Stimulated activated CD8-positive, alpha-beta memory T cell treated with anti-CD3 and anti-CD28 coated beads, Interleukin-7, amount 100 ng/mL, for 48 hours (primary cell): ENCODE measurements at places on chromosomes 3 and 15.

DNA sequence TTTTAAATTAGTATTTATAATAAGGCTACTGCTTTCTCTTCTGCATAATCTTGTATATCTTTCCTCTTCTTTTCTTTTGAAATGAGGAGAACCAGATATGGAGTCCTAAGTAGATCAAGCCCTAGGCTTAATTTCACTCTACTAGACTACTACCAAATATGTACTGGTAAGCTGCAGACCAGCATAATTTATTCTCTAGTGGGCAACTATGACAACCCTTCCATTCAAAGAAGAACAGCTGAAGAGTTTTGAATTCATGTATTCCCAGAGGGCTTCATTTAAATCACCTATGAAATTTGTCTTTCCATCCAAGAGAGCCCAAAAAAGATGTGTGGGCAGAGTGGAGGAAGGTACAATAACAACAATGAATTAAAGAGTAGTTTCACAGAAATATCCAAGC is 10.0 kb downstream of the RAD18 start:
- no peak for DNase-seq

DNA sequence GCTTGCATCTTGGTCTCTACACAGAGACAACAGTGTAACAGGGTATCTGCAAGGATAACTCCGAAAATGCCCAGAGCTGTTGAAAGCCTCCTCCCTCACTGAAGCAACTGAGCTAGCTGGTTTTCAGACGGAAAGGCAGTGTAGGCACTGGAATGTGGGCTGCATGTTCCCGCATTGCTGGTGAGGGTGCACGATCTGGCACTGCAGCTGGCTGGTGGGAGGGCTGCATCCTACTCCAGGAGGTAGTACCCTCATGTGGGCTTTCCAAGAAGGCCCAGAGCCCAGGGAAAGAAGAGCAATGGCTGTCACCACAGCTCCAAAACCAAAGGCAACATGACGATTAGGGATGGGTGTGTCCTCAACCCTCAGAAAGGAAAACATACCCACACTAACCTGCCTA is 28.7 kb upstream of the RPS17 start:
- no peak for DNase-seq

DNA sequence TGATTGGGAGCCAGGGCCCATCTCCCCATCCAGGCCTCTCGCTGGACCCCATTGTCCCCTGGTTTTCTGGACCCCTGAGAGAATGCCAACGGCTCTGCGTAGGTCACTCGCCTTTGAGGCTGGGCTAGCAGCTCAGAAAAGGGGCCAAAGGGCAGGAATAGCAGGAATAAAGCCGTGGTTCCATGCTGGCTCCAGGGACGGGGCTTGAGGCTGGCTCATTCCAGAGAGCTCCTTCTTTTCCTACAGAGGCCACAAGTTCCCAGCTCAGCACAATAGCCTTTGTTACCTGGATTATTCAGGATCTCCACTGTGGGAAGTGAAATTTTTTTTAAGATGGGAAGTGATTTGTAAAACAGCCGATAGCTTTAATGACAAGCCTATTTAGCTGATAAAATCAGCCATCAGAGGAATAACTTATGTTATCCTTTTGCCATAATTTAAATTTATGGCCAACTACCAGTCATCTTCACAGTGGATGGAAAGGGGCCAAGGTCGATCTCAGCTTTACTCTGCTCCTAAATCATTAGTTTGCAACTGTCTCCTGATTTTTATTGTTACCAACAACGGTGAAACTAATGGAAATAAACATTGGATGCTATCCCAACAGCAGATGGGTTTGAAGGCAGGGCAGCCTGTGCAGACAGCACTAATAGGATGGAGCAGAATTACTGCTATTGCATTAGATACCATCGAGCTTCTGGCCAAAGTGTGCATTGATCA is 124.3 kb downstream of the TMEM266 start:
- DNase-seq: no peak

GRCh38 chr3:190594171-190594570 is 80.3 kb downstream of the IL1RAP start:
- no peak for DNase-seq

DNA sequence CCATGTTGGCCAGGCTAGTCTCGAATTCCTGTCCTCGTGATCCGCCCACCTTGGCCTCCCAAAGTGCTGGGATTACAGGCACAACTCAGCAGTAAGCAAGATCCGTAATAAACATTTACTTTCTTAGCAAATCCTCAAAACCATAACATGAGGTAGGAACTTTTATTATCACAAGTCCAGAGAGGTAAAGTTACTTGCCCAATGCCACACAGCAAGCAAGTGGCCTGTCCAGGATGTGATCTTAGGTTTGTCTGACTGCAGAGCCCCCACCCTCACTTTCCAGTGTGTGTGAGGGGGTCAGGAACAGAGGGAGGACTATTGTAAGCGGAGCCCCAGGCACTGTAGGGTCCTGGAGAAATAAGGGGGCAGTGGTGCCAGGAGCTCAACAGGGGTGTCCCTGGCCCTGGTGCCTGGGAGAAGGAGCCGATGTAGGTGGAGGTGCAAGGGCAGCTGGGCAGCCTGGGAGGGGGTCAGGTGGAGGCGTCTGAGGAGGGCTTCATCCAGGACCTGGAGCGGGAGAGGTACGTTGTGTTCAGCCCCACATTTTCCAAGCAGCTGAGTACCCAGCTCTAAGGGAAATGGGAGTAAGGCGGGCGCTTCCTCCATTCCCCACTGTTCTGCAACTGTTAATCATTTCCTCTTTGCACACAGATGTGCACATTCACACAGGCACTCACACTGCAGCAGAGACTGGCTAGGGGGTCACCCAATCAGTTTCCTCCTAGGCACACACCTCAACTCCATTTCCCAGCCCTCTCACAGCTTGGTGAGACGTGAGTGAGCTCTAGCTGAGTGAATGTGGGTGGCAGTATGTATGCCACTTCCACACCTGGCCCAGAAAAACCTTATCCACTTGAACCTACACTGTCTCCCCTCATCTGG is 5.9 kb downstream of the RPUSD3 start:
- no peak for DNase-seq

DNA sequence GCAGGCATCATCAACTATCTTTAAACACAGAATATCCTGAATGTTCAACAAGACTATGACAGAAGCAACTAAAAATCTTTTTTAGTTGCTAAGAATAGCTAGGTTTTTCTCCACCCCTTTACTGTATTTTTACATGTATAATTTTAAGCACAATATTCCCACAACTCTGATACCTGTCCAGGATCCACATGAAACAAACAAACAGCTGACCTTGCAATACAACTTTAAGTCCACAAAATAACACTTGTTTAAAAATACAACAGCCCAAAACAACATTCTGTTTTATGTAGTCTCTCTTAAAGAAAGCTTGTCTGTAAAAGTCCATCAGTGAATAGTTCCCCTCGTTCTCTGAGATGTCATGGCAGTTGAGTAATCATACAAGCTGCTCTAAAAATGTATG is 41.1 kb downstream of the IFT57 start:
- DNase-seq: no peak

DNA sequence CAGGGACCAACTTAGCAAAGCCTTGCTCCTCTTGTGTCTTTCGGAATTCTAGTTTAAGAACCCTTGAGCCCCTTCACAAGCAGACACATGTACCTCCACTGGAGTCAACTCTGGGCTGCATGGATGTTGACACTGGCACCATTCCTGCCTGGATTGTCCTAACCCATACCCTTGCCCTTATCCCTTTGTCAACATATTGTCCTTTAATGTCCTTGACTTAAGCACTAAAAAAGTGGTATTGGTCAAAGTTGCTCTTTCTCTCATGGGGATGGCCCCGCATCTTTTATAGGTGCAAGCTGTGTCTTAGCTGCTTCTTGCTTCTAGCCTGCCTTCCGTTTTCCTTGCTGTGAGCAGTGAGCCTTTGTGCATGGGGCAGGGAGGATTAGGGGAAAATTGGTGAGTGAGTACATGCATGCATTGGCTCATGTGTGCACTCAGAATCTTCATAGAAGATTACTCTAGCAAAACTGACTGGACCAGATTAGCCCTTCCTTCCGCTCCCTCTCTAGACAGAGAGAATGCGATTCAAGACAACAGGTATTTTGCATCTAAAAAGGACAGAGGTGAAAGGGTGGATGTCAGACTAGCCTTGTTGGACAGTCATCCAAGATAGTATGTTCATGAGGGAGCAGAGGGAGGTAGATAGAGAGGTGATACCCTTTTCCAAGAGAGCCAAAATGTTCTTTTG is 42.4 kb downstream of the TGFBR2 start:
- no peak for DNase-seq

GRCh38 chr3:12231431-12231830 is 57.4 kb upstream of the PPARG start:
- no peak for DNase-seq

- no peak for DNase-seq
Measured at GRCh38 chr15:58909616-58910015, 23.9 kb downstream of the SLTM start.

DNA sequence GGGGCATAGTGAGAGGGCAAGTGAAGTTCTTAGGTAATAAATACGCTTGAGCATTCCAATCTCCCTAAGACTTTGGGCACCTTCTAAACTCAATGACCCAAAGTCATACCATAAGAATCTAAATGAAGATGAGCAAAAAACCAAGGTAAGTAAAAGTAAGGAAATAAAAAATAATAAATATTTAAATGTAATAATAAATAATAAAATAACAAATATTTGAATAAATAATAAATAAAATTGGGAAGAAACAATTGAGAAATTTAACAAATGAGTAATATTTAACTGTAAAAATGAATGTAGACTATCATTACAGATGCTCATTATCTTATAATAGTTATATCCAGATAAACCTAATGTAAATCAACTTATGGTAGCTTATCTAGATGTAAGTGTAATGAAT is 391.7 kb downstream of the WDR72 start:
- no peak for DNase-seq

GRCh38 chr3:42367903-42368302 is 42.5 kb downstream of the LYZL4 start:
- no peak for DNase-seq

GRCh38 chr3:52280050-52280461 is 1.6 kb upstream of the WDR82 start:
- no peak for DNase-seq

GRCh38 chr3:98966434-98966833 is 64.9 kb upstream of the DCBLD2 start:
- no peak for DNase-seq

GRCh38 chr15:39030291-39031070 is 465.9 kb upstream of the RASGRP1 start:
- DNase-seq: no peak

- DNase-seq: no peak
Measured at GRCh38 chr3:10517627-10518026, 12.2 kb upstream of the ATP2B2 start.

DNA sequence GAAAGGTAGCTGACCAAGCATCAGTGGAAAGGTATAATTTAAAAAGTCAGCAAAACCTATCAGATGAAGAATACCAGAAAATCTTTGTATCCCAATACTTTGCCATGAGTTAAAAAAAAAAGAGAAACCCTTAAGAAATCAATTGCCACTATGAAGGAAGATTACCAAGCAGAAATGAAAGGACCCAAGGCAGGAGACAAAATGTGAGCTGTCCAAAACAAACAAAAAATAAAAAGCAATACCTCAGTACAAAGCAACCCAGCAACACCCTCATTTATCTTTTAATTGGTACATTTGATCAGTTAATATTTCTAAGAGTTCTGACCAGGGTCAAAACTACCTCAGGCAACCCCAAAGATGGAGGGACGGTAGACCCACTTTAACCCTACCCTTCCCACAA is 65.3 kb downstream of the MOBP start:
- DNase-seq: no peak

- DNase-seq: no peak
Measured at GRCh38 chr3:41867533-41867932, 94.4 kb downstream of the ULK4 start.

- DNase-seq: no peak
Measured at GRCh38 chr3:126081618-126082361, 2.1 kb downstream of the SLC41A3 start.

GRCh38 chr15:65773386-65774111 is 18.5 kb downstream of the DENND4A start:
- DNase-seq: no peak

DNA sequence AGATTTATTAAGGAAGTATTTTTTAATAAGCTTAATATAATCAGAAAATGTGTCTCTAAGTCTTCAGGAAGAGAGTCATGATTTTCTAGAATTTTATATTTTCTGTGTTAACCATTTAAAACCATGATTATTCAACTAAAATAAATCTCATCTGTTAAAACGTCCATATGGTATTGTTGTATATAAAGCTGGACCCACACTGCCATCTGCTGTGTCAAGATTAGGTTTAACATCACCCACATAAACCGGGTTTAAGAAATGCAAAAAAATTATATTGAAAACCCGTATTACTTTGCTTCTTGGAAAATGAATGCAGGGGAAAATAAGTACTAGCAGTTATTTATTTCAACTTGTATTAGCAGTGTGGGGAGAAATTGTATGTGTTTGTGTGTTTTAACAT is 9.5 kb upstream of the CCDC66 start:
- DNase-seq: no peak

GRCh38 chr15:63392361-63393009 is 10.8 kb upstream of the CA12 start:
- no peak for DNase-seq

- no peak for DNase-seq
Measured at GRCh38 chr15:90326441-90326840, 25.6 kb upstream of the ZNF774 start.

DNA sequence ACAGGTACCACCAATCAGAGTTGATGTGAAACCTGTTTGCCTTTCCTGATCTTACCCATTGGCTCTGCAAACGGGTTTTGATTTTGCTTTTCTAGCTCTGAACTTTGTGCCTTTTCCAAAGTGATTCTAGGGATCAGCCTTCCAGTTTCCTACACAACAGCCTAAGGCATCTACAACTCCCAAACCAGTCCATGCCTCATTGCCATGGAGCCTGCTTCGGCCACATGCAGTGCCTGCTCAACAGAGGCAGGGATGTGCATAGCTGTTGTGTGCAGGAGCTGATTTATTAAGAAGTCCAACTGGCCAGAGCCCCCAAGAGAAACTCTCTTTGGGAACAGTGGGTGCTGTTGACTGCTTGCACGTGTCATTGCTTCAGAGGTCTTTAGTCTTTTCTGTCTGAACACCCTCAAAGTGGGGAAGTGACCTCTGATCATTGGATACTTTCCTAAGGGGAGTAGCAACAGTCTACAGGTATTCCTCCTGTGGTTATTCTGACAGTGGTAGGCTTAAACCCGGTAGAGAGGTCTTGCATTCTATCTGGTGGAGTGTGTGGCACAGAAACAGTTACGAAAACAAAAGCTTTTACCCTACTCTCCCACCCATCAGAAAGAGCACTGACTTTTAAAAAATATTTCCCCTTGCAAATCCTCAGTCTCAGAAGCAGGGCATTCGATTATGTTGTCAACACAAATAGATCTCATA is 36.6 kb upstream of the THSD4 start:
- no peak for DNase-seq

DNA sequence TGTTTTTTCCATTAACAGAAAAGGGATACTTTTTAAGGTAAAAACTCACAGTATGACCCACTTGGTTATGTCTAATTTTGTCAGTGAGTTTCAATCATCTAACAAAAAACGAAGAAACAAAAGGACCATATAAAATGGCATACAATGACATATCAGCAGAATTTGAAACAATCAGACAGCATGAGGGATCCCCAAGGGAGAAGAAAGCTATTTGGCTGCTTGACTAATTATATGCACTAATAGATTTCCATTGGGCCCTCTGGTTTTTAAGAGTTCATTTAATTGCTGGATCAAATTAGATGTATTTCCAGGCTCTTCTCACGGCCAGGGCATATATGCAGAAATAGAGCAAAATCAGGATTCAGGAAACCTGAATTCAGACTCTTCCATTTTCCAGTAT is 376.4 kb upstream of the GBE1 start:
- no peak for DNase-seq

GRCh38 chr15:78038585-78039247 is 38.8 kb downstream of the TBC1D2B start:
- no peak for DNase-seq

- DNase-seq: no peak
Measured at GRCh38 chr3:180277041-180277440, 240.3 kb upstream of the PEX5L start.
